ENCODE measurements at places on chromosomes 3 and 15.

DNA sequence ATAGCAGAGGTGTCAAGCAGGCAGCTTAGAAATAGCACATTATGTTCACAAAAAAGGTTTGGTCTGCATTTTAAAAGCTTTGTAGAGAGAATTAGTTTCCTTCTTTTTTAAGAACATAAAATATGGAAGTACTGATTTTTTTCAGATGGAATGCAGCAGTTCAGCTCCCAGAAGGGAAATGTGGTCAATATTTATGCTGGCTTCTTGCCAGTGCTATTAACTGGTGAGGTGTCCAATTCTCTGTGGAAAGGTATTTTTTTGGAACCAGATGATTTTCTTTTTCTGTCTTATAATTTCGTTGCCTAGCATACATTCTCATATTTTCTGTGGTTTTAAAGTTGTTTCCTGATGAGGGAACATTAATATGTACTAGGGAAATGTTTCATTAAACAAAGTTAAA is 211.4 kb upstream of the ZNF385D start:
- no peak for DNase-seq

DNA sequence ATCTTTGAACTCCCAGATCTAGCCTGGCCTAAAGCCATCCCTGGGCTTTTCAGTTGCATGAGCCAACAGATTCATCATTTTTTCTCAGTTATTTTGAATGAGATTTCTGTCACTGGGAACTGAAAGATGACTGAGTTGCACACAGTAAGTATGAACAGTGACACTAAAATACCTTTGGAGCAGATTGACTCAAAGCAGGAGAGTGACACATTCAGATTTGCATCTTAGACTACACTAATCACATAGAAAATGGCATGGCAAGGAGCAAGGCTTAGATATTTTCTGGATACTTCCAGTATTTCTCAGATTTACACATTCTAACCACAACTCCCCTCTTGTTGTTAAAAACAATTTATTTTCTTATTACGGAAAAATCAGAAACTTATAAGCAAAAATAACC is 32.8 kb downstream of the SEC62 start:
- DNase-seq = no peak

GRCh38 chr3:131174752-131175151 is 148.1 kb downstream of the NEK11 start:
- peak; percentile 9 for DNase-seq

DNA sequence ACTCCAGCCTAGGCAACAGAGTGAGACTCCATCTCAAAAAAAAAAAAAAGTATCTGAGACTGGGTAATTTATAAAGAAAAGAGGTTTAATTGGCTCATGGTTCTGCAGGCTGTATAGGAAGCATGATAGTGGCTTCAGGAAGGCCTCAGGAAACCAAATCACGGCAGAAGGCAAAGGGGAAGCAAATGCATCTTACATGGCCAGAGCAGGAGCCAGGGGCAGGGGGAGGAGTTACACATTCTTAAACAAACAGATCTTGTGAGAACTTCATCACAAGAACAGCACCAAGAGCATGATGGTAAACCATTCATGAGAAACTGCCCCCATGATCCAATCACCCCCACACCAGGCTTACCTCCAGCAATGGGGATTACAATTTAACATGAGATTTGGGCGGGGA is 37.2 kb downstream of the ACAP2 start:
- no peak for DNase-seq

DNA sequence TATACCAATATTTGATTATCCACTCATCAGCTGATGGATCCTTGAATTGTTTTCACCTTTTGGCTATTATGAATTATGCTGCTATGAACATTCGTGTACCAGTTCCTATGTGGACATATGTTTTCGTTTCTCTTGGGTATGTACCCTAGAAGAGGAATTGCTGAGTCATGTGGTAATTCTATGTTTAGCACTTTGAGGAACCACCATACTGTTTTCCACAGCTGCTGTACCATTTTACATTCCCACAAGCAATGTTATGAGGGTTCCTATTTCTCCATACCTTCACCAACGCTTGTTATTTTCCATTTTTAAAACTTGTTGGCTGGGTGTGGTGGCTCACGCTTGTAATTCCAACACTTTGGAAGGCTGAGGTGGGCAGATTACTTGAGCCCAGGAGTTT is 62.9 kb downstream of the RPLP1 start:
- no peak for DNase-seq

- no peak for DNase-seq
These were observed 65.7 kb upstream of the ALDH1L1 start for GRCh38 chr3:126245811-126246727.

GRCh38 chr3:24513463-24513862 is 18.8 kb upstream of the THRB start:
- DNase-seq = no peak

- no peak for DNase-seq
These were observed 514.1 kb upstream of the CFAP20DC start for GRCh38 chr3:59563966-59564365.

GRCh38 chr15:33067456-33067855 is 127.1 kb downstream of the FMN1 start:
- no peak for DNase-seq

DNA sequence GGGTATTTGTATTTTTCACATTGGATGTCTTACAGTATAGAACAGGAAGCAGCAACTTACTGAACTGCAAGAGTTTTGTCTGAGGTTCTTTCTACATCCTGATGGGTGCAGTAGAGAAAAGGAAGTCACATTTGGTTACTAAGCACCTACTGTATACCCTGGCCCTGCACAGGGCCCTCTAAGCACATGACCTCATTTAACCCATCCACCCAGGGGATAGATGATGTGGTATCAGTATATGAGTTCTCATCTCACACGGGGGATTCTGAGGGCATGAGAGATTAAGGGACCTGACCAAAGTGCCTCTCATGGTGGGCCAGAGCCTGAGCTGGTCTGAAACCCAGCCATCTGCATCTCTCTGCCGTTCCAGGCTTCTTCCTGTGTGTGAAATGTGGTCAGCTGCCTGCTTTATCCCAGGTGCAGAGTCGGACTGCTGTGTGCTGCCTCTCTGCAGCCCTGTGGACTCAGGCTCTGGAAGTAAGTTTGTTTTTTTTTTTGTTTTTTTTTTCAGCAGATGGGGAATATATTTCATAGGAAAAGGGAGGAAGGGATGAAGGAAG is 17.9 kb downstream of the SLC6A11 start:
- DNase-seq = no peak

GRCh38 chr15:32957219-32957618 is 237.3 kb downstream of the FMN1 start:
- DNase-seq = no peak

DNA sequence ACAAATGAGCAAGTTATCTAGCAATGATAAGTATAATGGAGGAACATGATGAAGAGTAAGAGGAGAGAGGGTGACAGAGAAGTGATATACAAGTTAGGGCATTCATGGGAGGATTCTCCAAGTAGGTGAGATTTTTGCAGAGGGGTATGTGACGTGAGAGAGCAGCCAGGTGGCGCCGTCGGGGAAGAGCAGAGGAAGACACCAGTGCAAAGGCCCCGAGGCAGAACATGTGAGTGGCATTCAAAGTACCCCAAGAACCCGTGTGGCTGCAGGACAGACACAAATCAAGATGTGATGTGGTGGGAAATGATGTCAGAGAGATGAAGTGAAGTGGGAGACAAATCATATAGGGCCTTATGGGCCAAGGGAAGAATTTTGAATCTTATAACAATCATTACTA is 81.8 kb upstream of the GRM7 start:
- DNase-seq = no peak

DNA sequence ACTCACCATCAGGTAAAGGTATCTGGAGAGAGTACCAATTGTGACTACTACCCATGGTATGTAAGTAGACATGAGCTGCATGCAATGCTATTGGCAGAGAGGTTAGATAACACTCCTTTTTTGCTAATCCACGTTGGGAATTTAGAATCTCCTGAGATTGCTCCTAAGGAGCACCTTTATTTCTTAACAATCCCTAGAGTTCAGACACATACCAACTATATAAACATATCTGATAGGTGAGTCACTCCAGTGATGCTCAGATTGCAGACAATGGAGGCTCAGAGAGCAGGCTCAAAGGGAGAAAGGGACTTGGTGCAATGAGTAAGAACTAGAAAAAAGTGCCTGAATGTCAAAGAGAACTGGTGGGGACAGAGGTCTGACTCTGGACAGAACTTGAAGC is 47.0 kb upstream of the LRRFIP2 start:
- no peak for DNase-seq

DNA sequence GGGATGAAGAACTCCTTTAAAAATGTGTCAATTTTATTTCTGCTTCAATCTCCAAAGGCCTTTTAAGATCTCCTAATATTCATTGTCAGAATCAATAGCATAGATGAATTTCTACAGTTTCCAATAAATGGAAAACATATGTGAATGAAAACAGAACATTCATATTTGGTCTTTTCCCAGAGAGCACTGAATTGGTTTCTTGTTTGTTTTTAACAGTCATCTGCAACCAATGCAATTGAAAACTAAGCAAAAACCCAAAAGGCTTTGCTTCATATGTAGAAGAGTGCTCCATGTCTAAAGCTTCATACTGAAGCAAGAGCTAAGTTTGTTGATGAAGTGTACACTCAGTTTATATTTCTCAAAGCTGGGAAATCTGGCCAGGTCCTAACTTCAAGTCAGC is 426.5 kb upstream of the CDIN1 start:
- DNase-seq = no peak

GRCh38 chr3:4976109-4976508 is 3.1 kb upstream of the BHLHE40 start:
- no peak for DNase-seq

DNA sequence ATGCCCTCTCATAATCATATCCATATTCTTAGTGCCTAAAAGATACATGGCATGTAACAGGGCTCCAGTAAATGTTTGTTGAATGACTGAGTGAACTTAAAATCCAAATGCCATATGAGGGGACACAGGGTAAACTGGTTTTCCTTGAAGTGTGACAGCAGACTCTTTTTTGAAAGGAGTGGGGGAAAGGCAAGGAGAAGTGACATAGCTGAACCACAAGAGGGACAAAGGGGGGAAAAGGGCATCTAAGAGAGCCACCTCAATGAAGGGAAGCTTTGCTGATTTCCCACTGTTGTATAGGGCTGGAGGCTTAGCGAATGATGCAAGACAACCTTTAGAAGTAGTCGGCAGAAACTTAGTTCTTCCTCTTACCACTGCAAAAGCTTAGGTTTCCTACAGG is 9.1 kb downstream of the TRIM42 start:
- no peak for DNase-seq

- DNase-seq = no peak
These were observed 39.4 kb downstream of the AGTR1 start for GRCh38 chr3:148737104-148737530.

GRCh38 chr15:51629612-51630011 is 7.0 kb upstream of the DMXL2 start:
- no peak for DNase-seq

DNA sequence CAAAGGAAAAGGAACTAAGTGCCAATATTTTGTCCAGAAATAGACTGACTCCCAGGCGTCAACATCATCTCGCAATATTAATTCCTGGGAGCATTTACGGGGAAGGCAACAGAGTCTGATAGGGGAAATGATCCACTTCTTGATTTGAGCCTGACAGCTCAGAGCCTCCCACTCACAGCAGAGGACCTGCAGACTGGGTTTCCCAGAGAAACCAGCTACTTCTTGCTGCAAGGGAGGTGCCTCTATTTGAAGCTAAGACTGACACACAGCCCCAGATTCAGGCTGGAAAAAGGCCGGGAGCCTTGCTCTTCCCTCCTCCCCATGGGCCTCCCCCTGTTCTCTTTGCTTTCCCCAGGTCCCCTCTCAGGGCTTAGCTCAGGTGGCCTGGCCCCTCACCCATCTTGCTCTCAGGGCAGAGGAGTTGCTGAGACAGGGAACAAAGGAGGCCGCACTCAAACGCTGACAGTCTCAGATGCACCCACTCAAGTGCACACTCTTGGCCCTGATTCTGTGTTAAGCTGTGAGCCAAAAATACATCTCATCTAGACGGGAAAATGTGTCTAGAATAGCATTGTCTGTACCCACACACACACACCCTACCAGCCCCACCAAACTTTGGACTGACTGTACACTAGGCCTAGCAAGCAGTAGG is 49.8 kb upstream of the DCLK3 start:
- DNase-seq = no peak

DNA sequence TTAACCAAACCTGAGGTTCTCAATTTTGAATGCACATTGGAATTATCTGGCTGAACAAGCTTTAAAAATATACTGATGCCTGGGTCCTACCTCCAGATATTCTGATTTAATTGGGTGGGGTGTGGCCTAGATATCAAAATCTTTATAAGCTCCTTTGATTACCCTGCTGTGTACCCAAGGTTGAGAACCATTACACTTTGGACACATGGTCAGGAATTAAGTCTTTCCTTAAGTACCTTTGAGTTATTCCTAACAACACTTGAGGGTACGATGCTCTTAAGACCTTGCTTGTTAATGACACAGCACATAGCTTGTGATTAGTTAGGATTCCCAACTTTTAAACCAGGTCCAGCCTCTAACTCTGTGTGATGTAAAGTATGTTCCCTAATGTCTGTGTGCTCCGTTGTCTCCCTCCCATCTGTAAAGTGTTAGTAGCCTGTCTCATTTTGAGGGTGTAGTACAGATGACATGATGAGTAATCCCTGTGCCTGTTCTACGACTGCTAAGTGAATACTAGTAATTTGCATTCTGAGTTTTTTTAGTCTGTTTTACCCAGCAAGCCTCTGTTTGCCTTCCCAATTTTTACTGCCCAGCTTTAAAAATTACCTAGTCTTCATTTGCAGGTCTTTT is 154.9 kb downstream of the KLHL25 start:
- no peak for DNase-seq

DNA sequence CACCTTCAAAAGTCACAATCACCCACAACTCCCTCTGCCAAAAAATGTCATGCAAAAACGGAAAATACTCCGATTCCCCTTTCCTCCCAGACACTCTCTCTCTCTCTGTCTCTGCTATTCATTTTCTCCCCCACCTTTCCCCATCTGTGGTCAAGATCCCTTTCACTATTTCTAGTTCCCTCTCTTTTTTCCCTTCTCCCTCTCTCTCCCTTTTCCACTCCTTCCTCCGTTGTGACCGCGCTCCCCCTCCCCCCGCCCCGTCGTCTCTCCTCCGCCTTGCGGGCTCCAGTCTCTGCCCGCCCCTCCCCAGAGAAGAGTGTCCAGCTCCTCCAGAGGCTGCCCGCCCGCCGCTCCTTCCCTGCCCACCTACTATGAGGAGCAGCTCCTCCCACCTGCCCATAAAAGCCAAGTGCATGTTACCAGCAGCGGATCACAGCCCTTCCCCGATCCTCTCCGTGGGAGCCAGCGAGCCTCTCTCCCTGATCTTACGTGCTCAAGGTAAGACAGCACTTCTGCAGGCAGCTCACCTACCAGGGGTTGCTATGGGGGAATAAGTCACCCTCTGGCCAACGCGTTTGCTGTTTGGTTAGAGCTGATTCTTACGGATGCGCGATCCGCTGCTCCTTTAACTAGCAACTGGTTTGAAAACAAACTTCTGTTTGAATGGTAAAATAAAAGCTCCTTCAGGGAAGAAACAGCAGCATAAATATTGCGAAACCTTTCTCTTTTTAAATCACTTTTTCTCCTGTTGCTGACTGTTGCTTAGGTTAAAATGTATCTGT is at the start of gene COL8A1:
TSS of gene COL8A1 (plus strand) at position 428 of the 782 bp plus-strand sequence. CDS start 152,089 bp downstream, outside the sequence.
- no peak for DNase-seq

DNA sequence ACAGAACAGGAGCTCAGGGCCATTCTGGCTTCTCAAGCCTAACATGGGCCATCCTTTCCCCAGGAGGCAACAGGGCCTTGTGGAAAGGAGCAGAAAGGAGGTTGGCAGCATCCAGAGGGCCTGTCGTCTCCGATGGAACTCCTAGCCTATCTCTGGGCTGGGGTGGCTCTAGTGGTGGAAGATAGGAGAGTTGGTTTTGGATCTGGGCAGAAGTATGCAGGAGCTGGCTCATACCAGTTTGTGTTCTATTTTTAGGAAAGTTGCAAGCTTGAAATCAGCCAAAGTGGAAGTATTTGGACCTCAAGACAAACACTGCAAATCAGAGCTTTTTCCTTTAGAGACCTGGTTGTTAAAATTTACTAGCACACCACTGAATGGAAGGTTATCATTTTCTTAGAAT is 35.4 kb upstream of the XCR1 start:
- no peak for DNase-seq

All from CD4-positive, alpha-beta memory T cell (primary cell).